SHP77 (cell line): ENCODE measurements at places on chromosomes 5 and 9.

- no peak for DNase-seq
Measured at GRCh38 chr5:173472784-173473278, 143.6 kb downstream of the BOD1 start.

- DNase-seq = no peak
Measured at GRCh38 chr5:14735944-14736343, 71.4 kb downstream of the OTULIN start.

GRCh38 chr9:6655036-6655435, 9.5 kb upstream of the GLDC start:
- no peak for DNase-seq

- DNase-seq = no peak
Measured at GRCh38 chr5:139342423-139342723, 719 bp downstream of the PAIP2 start.

- no peak for DNase-seq
Measured at GRCh38 chr9:31137176-31138160, 1247.0 kb upstream of the ACO1 start.

GRCh38 chr5:178423901-178424809, 166.0 kb downstream of the COL23A1 start:
- no peak for DNase-seq

DNA sequence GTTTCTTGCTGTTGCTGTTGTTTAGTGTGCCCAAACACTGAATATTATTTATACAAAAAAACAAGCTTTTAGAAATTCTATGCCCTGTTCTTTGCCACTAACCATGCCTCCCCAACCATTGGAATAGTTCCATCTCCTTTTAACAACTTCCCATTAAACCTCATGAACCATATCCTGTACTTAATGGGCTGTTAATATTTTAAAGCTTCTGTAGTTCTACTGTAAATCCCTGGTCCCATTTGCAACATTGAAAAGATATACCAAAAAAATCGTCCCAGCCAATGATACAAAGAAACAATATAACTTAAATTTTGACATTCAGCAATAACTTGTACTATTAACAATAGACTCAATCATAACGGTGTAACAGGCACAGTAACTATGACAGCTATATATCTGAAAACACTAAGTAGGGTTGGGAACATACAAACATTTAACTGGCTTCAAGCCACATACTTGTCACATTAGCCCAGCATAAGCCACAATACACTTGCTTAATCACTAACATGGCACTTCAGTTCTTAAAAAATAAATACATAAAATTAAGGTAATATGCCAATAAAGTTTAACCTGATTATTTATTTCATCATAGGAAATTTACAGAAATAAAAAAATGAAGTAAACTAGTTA, 86.1 kb downstream of the ADAMTS6 start:
- no peak for DNase-seq

DNA sequence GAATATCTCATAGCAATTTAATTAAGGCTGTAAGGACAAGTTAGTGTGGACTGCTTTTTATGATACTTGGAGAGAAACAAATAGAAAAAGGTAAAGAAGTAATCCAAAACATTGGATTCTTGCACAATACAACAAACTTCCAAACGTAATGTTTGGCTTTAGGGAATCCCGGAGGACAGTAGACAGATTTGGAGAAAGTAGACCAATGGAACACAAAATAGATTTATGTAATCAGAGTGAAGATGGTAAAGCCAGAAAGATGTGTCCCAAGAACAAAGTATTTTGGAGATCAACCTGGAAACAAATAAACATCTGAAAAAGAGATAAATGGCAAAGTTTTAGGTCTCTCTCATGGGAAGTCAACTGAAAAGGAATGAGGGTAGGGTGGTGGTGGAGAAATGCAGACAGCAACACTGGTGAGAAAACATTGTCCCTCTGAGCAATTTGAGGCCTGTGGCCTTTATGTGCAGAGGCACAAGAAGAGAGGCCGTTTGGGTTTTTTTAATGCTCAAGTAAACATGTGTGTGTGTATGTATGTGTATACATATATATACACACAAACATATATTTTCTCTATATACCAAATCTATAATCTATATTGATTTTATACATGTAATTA, 620.6 kb downstream of the PDE4D start:
- DNase-seq = no peak

DNA sequence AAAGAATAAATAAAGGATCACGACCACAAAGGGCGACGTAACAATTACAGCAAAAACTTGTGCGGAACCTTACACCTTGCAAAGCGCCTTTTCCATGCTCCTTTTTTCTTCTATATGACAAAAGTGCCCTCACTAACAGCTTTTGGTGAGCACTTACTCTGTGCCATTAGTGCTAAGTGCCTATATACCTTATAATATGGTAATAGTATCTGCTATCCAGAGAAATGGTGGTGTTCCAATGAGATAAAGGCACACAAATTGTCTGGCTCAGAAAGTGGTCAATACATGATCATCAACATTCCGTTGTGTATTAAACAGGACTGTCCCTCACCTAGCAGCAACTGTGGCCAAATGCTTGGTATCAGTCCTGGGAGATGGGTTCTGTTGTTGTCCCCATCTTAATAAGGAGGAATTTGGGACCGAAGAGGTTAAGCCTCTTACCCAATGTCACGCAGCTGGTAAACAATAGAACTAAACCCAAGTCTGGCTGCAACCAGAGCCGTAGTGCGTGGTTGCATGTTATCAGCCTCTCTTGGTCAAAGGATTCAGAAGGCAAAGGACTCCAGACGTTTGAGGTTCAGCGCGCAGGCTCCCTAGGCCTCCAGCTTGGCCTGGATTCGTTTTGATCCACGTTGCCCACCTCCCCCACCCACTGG, 564 bp upstream of the TOR2A start:
- DNase-seq = no peak

DNA sequence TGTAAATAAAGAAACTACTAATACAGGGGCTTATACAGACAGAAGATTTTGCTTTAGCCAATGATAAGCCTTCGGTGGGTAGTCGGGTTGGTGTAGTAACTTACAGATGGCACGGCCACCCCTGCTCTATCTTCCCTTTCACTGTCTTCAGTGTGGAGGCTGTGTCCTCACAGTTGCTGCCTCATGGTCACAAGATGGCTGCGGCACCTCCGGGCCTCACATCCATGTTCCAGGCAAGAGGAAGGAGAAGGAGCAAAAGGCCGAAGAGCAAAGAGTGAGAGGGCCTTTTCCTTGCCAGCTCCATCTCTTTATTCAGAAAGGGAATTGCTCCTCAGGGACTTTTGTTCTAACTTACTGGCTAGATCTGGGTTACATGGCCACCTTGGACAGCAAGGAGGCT, 22.2 kb upstream of the IER5L start:
- DNase-seq = no peak

DNA sequence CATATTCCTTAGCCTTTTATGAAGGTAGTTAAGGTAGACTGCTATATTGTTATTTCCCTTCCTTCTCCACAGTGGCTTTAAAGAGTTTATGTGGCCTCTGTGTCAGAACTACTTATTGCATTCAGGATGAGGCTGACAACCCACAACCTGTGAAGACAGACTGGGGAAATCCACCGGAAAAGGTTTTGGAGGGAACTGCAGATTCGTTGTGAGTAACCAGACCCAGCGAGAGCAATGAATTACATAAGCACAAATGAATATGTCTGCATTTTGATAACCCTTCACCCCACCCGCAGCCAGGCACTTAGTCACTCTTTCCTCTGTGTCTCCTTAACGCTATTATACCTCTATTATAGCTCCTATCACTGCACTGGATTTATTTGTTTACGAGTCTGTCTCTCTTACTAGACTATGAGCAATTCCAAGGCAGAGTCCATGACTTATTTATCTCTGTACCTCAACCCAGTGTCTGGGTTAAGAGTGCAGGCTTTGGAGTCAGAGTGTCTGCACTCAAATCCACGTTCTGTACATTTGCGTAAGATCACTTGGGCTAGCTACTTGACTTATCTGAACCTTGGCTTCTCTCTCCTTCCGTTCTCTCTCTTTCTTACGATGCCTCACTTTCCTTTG, 19.2 kb downstream of the KCTD16 start:
- no peak for DNase-seq

DNA sequence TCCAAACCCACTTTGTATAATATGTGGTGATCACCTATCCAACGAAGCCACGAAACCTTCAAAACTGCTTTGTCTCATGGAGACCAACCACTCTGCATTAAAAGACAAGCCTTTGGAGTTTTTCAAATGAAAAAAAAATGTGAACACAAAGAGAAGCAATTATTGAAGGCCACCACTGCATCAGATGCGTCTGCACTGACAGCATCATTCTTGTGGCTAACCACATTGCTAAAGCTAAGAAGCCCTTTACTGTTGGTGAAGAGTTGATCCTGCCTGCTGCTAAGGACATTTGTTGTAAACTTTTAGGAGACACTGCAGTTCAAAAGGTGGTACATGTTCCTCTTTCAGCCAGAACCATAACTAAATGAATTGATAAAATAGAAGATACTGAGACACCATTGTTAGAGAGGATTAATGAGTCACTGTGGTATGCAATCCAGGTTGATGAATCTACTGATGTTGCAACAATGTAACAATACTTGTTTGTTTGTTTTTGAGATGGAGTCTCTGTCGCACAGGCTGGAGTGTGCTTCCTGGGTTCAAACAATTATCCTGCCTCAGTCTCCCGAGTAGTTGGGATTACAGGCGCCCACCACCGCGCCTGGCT, 45.4 kb downstream of the TAF11L14 start:
- DNase-seq = no peak

DNA sequence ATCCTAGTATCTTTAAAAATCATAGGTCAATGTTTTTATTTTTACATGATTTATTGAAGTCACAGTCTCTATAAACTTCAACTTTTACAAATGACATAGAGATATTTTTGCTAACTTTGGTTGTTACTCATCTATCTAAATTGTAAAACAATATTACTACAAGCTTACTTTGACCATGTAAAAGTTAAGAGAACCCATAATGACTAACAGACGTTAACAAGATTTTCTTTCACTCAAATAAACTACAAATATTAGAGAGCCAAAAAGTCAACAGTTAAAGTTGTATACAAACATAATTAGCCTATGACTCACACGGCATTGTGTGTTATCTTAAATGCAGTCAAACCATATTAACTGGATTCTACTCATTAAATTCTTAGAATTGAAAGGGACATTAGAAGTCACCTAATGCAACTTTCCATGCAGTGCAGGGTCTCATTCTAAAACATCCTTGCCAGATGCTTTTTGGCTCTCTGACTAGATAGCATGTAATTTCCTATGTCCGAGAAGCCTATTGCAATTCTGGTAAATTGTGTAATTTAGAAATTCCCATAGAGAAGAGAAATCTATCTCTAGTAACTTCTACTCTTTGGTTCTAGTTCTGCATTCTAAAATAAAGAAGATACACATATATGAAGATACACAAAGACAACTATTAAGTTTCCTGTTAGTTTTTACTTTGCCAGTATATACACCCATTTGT, 42.2 kb upstream of the UGT3A2 start:
- no peak for DNase-seq

GRCh38 chr5:10601246-10602030, 37.6 kb downstream of the ANKRD33B start:
- DNase-seq = peak; percentile 95

- no peak for DNase-seq
Measured at GRCh38 chr9:134776080-134776796, 104.4 kb upstream of the FCN2 start.

DNA sequence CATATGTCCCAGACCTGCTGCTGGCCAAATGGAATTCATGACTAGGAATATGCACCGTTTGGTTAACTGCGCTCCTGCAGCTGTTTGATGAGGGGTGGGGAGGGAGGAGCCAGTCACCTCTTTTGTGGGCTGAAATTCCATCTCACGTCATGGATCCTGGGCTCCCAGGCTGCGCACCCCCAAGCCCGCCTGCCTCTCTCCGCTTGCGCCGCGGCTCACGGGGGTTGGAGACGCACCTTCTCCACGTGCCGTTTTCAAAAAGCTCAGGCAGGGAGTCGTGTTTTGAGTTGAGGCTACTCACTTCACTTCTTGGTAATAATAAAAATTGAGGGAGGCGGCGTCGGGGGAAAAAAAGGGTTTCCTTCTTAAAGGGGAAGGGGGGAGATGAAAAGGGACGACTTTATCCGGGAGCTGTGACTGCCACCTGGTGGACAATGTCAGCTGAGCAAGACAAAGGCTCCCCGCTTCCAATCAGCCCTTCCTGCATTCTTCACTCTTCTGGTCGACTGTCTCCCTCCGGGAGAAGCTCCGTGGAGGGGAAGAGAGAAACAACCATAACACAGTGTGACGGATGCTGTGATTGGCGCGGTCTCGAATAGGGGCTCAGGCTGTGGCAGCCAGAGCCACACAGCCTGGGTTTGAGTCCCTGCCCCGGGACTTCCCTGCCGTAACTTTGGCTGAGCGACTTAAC, 15.9 kb upstream of the C5orf47 start:
- peak; percentile 81 for DNase-seq

- no peak for DNase-seq
Measured at GRCh38 chr9:86350006-86350760, 4.0 kb downstream of the TUT7 start.

DNA sequence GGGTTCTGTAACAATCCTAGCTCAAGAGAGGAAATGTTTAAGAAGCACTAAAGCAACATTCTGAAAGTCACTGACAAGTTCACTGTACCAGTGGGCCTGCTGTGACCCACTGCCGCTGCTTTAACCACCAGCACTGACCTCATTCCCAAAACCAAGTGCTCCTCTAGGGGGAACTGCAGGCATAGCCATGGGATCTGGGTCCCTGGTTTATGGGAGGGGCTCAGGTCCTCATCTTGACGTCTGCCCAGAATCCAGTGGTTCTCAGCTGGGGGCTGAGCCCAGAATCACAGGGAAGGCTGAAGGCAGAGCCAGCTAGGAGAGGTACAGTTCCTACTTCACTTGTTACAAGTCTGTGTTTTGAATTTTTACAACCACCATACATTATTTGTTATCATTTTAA, 36.1 kb upstream of the SLC2A8 start:
- DNase-seq = no peak

DNA sequence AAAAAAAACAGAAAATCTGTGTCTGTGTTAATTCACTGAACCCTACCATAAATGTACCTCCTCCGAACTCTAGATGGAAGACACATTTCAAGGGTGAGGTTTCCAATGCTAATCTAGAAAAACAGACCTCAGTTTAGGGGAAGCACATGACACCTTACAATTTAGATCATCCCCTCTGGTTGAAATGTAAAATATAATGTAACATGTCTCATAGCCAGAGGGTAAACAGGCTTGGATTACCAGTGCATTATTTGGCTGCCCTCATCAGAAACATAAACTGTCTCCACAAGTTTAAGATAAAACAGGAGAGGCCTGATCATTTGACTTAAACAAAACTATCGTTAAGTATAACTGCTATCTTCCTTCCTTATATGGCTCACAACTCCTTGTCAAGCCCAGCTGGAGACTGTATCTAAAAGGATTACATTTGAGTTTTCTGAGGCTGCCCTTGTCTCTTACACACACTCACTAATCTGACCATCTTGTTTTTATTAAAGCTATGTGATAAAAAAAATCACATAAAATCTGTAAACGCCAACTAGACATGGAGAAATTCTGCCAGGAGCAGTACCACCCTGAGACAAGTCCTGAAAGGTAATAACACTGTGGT, 105.7 kb downstream of the LURAP1L start:
- no peak for DNase-seq

GRCh38 chr5:143624465-143624864, 187.5 kb upstream of the HMHB1 start:
- no peak for DNase-seq

- no peak for DNase-seq
Measured at GRCh38 chr5:3114467-3114866, 363.0 kb upstream of the IRX2 start.

- peak; percentile 17 for DNase-seq
Measured at GRCh38 chr5:141811287-141812155, 66.7 kb downstream of the PCDH1 start.

GRCh38 chr5:157558041-157558595, 17.5 kb downstream of the ADAM19 start:
- DNase-seq = no peak
